Astrocyte of the spinal cord (primary cell): ENCODE measurements at places on chromosomes 6 and 20.
A peak's percentile ranks its signal among the peaks of the same experiment; 100 is the strongest.

- DNase-seq, result no peak
These were observed 270.5 kb downstream of the CDH4 start for GRCh38 chr20:61522498-61523090.

DNA sequence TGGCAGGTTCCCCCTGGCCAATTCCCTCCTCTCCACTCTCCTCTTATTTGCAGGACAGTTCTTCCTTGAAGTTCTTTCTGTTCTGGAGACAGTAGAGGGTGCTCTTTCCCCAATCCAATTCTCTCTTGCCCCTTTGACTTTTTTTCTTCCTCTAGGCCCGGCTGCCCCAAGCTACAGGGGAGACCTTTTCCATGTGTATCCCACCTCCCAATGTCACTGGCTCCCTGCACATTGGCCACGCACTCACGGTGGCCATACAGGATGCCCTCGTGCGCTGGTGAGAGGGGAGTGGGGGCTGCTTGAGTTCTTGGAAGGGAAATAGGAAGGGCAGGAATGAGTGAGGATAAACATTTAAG, 1.5 kb downstream of the VARS2 start:
- peak; percentile 71 for DNase-seq

GRCh38 chr20:41255655-41256054, 61.9 kb downstream of the ZHX3 start:
- DNase-seq, result no peak

DNA sequence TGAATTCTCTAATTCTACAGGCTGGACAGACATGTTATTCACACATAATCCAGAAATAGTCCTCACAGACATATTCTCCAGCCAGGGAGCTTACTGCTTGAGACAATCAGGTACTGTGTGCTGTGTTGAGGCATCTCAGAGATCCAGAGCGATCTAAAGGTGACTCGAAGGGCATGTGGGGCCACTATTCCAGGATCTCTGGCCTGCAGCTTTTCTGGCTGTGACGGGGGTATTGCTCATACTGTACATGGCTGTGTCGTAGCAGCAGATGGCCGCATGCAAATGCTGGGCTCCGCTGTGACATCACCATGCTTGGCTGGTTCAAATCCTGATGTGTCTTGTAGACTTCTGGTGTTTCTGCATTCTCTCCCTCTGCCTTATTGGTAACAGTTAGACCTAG, 37.8 kb downstream of the CD109 start:
- DNase-seq, result no peak

DNA sequence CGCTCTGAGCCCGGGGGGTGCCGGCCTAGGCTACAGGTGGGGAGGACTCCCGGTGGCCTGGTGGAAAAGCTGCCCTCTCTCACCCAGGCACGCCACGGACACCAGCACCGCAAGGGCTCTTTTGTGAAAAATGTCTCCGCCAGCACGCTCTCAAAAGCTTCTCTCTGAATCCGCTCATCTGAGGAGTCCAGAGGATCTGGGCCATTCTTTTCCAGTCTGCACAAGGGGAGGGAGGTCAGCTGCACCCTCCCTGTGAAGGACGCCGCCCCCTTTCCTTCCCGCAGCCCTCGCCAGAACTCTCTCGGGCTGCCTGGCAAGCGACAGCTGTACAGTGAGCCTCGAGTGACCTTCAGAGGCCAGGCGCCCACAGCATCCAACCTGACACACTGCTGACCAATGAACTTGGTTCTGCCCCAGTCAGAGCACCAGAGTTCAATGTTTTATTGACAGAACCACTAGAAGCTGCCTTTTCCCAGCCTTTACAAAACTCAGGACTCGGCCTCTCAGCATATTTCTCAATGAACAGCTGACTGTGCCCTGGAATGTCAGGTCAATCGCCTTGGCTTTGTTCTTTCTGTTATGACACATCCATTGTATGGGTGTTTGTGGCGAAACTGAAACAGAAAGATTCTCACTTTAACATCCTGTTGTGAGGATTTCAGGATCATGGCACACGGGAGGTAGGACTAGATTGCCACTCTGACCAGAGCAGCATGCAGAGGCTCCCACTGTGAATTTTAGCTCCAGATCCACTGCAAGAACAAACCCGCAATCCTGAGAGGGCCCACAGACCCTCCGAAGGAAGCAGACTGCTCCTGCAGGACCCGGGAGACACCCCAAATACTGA, 26.7 kb downstream of the SERPINB9 start:
- DNase-seq, result peak; percentile 92
